ENCODE measurements at places on chromosomes 5 and 9. TPM values are rescaled to one million over a fixed set of nuclear protein-coding genes. Genes with fewer than 3 reads are reported as not detected.

- peaks cover 7% of the 10 kb centered on the region for H3K4me1 ChIP-seq
- peak overlapping the region; percentile 50 for H3K27ac ChIP-seq
- H3K36me3 ChIP-seq = no peaks in the 10 kb centered on the region
- peak; percentile 67 for DNase-seq
- no peaks in the 10 kb centered on the region for H3K27me3 ChIP-seq
- no peak overlapping the region for H3K4me3 ChIP-seq
Observed at GRCh38 chr9:120918931-120919842, 7.4 kb downstream of the TRAF1 start.

DNA sequence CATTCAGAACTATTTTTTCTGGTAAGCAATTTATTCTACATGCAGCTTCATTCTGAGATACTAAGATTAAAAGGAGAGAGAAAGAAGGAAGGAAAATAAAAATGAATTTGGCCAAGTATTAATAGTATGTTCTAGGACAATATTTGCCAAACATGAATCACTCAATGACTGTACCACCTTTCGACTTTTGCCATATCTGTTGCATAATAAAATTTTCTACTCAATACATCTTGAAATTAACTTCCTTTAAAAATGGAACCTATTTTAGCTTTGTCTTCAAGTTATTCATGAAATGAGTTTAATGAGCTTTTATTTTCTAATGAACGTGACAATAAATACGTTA, 111.8 kb downstream of the MARCHF3 start:
- DNase-seq = no peak
- H3K27me3 ChIP-seq = no peaks in the 10 kb centered on the region
- no peak overlapping the region for H3K27ac ChIP-seq
- no peaks in the 10 kb centered on the region for H3K36me3 ChIP-seq

- DNase-seq = no peak
- H3K36me3 ChIP-seq = no peaks in the 10 kb centered on the region
- H3K27ac ChIP-seq = no peak overlapping the region
- no peak overlapping the region for H3K4me3 ChIP-seq
Observed at GRCh38 chr5:61525512-61526206, 193.6 kb downstream of the ZSWIM6 start.

GRCh38 chr5:5316334-5316733, 106.1 kb upstream of the ICE1 start:
- no peaks in the 10 kb centered on the region for H3K4me1 ChIP-seq
- no peak overlapping the region for H3K4me3 ChIP-seq
- no peak for DNase-seq
- H3K27me3 ChIP-seq = no peaks in the 10 kb centered on the region
- H3K36me3 ChIP-seq = no peaks in the 10 kb centered on the region
- H3K27ac ChIP-seq = no peak overlapping the region

GRCh38 chr5:34587355-34588241, 68.5 kb upstream of the RAI14 start:
- no peaks in the 10 kb centered on the region for H3K27me3 ChIP-seq
- no peaks in the 10 kb centered on the region for H3K4me1 ChIP-seq
- no peaks in the 10 kb centered on the region for H3K36me3 ChIP-seq
- no peak overlapping the region for H3K4me3 ChIP-seq
- no peak overlapping the region for H3K27ac ChIP-seq
- no peak for DNase-seq

Gene FBP2
- not detected for total RNA-seq

Gene VAV2
- total RNA-seq = 25.4 TPM

Gene ANKRD55
- 0.32 TPM for total RNA-seq

Gene RABGAP1
- 100 TPM for total RNA-seq

Gene CBY3
- not detected for total RNA-seq
